ENCODE measurements at places on chromosomes 4 and X.

DNA sequence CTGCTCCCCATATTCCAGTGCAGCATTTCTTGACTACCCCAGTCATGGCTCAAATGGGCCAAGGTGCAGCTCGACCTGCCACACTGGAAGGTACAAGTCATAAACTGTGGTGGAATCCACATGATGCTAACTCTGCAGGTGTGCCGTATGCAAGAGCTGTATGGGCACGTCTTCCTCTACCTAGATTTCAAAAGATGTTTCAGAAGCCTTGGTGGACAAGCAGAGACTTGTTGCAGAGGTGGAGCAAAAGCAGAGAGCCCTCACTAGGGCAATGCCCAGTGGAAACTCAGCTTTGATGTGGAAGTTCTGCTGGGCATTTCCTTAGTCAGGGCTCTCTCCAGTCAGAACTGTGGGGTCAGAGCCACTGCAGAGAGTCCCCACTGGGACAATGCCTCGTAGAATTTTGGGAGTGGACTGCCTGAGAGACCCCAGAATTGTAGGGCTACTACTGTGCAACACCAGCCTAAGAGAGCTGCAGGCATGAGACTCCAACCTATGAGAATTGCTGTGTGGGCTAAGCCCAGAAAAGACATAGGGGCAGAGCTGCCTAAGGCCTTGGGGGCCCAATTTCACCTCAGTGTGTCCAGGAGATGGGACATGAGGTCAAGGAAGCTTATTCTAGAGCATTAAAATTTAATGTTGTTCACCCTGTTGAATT lies 65.7 kb downstream of the BEX3 start:
- DNase-seq: no peak

- DNase-seq: no peak
Observed at GRCh38 chr4:61556277-61556676, 356.2 kb downstream of the ADGRL3 start.

GRCh38 chr4:24949970-24950369 lies 37.1 kb upstream of the CCDC149 start:
- DNase-seq: no peak

GRCh38 chrX:48754238-48754637 lies 7.3 kb upstream of the GLOD5 start:
- DNase-seq: no peak

DNA sequence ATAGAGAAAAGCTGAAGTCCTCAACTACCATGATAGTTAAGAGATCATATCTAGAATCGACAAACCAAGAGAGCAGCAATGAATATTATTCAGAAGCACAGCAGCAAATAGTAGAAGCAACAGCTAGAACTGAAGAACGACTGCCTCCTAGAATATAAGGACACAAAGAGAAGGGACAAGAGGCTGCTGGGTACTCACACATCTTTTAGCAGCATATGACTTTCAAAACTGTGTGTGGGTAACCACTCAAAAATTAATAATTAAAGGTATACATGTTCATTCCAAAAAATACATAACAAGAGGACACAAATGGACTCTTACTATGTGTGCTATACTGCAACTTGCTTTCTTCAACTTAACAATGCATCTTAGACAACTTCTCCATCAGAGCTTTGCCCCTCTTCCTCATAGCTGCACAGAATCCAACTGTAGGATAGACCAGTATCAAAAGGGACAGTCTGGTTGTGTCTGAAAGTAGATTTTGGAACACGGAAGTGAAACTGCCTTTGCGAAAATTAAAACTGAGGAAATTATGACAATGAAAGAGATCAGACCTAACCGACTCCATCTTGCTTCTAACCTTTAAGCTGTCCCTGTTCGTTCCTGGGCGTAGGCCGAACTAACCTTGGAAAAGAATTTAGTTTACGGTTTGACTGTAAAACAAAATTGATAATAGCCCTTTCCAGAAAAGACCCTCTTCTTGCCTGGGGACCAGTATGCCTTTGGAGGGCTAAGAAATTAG lies 125.7 kb downstream of the SH3KBP1 start:
- DNase-seq: no peak

DNA sequence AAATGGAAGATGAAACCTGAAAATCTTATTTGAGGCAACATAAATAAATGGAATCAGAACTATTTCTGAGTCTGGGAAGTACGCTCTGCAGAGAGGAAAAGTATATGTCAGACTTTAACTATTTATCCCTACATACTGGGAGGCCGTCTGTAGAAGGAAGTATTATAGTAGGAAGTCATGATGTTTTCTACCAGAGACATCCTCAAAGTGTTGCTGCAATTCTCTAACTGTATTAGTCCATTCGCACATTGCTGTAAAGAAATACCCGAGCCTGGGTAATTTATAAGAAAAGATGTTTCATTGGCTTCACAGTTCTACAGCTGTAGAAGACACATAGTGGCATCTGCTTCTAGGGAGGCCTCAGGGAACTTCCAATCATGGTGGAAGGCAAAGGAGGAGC lies 88.7 kb upstream of the TBL1X start:
- DNase-seq: no peak

GRCh38 chr4:168634276-168634802 lies 137.5 kb downstream of the PALLD start:
- DNase-seq: no peak

DNA sequence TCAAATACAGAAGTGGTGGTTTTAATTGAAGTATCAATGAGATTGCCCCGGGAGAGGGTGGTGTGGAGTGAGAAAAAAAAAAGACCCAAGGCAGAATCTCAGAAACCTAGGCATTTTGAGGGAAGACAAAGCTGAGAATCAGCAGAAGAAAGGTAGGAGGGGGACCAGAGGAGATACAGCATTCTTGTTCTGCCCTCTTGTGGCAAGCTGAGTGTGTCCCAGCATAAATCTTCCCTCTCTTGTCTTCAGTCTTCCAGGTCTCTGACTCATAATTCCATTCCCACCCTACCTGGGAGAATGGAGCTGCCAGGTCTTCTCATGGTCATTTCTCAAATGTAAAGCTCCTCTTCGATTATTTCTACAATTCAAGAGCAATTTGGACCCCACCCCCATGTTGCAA lies 32.7 kb upstream of the MAGED1 start:
- no peak for DNase-seq

DNA sequence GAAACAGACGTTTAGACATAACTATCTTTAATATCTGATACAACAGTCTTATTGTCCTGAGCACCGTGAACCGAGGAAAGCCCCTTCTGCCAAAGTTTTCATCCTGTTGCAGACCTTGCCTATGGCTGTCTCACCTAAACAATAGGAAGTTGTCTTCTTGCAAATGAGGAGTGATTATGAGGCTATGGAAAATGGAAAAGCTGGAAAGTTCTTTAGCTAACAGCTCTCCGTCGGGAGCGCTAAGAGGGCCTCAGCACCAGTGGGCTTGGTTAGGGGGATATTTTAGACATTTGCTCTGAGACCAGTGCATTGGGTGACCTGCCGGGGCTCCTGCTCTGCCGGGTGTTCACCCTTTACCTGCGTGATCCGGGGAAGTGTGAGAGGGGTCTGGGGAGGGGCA lies 28.4 kb downstream of the TMEM131L start:
- no peak for DNase-seq

DNA sequence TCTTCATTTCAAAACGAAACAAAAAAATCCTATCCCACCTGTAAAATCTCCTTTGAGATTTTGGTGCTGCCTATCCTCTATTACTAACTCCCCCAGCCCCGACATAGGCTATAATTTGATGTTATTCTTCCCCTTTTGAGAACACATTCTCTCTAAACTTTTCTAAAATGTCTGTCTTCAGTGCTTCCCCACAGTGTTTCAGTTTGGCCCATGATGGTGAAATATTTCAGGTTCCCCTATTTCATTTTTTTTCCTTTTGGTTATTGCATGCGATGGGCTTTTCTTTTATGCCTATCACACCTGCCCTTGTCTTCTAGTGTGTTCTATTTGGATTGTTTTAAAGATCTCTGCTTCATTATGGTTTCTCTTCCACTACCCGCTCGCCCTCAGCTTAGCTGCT lies 14.7 kb downstream of the BCORL1 start:
- no peak for DNase-seq

GRCh38 chr4:95059663-95060062 lies 301.9 kb downstream of the BMPR1B start:
- no peak for DNase-seq

DNA sequence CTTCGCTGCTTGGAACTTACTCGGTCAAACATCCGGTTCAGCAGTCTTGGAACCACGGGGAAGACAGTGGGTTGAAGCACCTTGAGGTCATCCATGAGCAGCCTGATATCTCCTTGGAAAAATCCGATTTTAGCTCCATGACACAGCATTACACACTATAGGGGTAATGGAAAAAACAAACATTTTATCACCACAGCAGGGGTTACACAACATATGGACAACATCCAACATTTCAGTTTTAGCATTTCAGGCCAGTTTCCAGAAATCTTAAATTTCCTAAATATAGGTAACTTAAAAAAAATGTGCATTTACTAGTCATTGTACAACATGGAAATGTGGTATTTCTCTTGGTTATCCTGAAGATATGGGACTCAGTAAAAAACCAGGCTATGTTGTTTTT lies 34.4 kb upstream of the CENPU start:
- no peak for DNase-seq

GRCh38 chr4:99852199-99852749 lies 35.6 kb downstream of the DAPP1 start:
- no peak for DNase-seq

- no peak for DNase-seq
Observed at GRCh38 chrX:13009273-13009672, 34.4 kb downstream of the TMSB4X start.

- DNase-seq: no peak
Observed at GRCh38 chr4:105059337-105059736, 87.3 kb upstream of the TET2 start.

DNA sequence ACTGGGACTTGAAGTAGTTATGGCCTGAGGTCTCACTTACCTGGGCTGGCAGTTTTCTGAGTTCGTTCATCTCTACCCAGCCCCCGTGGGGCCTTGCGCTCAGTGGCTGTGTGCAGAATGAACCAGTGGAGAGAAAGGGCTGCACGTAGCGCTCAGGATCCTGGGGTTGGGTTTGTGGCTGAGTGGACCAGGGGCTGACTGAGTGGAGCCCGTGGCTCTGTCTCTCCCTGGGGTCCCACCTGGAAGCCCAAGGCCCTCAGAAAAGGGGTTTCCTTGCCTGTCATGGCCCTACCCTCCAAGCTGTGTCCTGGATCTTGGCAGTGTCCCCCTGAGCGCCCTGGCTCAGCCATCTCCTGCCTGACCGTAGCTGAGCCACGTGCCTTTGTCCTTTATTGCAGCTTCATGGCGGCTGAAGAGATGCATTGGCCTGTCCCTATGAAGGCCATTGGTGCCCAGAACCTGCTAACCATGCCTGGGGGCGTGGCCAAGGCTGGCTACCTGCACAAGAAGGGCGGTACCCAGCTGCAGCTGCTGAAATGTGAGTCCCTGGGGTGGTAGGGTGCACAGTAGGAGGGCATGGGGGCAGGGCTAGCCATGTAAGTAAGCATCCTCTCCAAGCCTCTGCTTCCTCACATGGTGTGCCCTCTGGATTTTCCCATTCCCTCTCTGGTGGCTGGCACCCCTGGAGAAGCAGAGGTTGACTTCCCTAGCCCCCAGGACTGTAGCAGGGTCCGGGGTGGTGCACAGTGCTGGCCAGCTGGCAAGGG lies 23.2 kb upstream of the ADD1 start:
- DNase-seq: no peak

GRCh38 chr4:88045021-88045420 lies 37.6 kb downstream of the PKD2 start:
- DNase-seq: no peak

DNA sequence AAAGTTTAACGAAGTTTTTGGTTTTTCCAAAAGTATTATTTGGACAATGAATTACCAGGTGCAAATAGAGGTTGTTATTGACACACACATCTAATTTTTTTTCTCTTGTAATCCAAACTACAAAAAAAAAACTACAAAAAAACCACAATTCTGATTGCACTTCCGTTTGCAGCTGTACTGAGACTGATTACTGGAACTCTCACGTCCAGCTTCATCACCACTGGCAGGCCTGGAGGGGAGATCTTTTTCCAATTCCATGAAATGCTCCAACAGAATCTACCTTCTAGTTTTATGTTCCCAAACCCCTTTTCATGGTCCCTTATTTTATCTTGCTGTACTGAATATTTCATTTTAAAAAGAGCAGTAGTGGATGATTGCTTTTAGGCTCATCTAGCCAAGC lies 1118.3 kb downstream of the C4orf33 start:
- no peak for DNase-seq

DNA sequence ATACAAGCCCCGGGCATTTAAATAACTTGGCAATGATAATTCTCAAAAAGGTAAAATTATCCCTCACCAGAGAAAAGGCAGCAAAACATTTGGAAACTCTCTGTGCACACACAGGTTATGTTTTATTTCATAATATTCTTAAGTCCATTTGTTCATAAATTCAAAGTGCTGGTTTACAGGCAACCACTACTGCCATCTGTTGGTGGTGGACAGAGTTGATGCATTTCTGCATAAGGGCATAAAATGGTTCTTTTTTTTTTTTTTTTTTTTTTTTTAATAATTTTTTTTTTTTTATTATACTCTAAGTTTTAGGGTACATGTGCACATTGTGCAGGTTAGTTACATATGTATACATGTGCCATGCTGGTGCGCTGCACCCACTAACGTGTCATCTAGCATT lies 31.5 kb upstream of the IL21 start:
- no peak for DNase-seq

DNA sequence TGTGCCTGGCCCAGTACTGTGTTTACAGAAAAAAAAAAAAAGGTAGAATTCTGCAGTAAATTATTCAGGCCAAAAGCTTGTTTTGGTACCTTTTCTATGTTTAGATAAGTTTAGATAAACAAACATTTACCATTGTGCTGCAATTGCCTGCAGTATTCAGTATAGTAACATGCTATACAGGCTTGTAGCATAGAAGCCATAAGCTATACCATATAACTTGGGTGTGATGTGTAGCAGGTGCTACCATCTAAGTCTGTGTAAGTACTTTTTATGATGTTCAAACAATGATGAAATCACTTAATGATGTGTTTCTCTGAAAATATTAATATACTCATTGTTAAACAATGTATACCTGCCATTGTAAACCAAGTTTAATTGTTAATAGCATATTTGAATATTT lies 241.6 kb upstream of the HS3ST1 start:
- DNase-seq: no peak

DNA sequence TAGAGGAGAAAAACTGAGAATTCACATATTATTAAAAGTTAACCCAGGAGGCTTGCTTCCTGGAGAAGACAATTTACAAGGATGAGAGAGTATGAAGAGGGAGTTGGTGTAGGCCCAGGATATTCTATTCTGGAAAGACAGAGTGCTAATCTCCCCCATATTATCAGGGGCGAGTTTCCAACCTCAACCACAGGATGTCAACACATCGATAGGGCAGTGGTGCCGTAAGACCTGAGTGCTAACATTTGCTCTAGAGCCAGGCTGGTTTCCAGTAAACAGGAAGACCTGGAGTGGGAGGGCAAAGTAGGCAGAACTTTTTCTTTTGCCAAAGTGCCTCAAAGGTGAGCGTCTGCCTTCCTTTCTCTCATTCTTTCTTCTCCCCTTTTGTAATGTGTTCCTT lies 2.8 kb upstream of the AWAT1 start:
- DNase-seq: no peak

DNA sequence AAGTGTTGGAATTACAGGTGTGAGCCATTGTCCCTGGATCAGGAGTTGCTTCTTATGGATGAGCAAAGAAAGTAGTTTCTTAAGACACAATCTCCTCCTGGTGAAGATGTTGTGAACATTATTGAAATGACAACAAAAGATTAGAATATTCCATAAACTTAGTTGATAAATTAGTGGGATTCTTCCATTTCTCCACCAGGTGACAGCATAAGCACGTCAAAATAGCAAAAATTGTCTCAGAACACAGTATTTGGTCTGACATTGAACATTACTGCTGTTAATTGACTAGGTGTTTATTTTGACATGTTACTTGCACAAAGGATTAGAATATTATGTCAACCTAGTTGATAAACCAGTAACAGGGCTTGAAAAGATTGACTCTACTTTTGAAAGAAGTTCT lies 21.6 kb downstream of the CLDN34 start:
- no peak for DNase-seq

Measured in stimulated activated CD8-positive, alpha-beta memory T cell treated with anti-CD3 and anti-CD28 coated beads, Interleukin-4, amount 100 ng/mL, for 4 hours (primary cell).